ENCODE measurements at places on chromosomes 7 and 10.

DNA sequence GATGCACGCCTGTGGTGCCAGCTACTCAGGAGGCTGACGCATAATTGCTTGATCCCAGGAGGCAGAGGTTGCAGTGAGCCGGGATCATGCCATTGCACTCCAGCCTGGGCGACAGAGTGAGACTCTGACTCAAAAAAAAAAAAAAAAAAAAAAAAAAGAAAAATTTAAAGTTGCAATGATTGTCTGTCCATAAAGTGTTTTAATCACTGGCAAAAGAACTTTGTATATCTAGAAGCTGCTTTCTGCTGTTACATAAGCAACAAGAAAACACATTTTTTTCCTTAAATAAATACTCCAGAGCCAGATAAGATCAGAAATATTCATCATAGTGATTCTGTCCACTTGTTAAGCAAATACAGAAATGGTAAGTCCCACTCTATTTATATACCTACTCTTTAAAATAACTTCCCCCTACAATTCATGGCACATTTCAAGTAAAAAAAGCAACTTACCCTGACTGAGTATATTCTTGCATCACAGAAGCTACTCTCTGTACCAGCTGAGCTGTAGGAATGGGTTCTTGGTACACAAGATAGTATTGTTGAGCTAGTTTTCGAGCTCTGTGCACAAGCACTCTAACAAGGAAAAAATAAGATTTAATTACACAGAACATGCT is 7.6 kb downstream of the PSMA2 start:
- no peak for DNase-seq

DNA sequence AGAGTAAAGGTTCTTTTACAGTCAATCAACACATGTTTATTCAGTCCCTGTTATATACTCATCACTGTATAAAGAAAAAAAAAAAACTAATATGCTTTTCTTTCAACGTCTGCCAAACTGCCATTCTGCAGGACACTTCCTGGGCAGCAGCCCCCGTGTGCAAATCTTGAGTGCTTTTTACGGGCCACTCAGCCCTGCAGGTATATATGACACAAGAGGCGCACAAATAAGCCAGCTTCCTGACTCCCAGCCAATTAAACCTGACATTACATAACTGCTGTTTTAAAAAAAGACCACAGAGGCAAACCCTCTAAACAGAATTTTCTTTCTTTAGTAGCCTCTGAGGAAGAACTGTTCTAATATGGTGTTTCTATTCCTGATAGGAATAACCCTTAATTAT is 263.0 kb upstream of the NEBL start:
- DNase-seq, result no peak

GRCh38 chr7:69981646-69982045 is 383.4 kb downstream of the AUTS2 start:
- DNase-seq, result no peak

GRCh38 chr10:43128958-43129706 is 9.1 kb upstream of the CSGALNACT2 start:
- peak; percentile 32 for DNase-seq

DNA sequence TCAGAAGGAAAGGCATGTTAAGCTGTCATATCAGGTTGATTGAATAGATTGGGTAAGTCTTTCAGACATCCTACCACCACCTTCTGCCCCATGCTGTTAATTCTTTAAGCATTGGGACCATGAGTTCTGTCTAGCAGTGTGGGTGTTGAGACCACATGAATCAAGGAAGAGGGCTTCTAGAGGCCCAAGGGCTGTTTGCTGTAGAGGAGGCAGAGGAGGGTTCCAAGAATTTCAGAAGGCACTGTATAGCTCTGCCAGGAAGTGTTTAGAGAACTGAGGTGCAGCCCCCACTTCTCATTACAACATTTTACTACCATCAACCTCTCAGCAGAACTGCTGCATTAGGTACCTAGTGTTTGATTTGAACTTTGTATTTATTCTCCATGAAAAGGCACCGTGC is 720.2 kb downstream of the AUTS2 start:
- DNase-seq, result no peak

DNA sequence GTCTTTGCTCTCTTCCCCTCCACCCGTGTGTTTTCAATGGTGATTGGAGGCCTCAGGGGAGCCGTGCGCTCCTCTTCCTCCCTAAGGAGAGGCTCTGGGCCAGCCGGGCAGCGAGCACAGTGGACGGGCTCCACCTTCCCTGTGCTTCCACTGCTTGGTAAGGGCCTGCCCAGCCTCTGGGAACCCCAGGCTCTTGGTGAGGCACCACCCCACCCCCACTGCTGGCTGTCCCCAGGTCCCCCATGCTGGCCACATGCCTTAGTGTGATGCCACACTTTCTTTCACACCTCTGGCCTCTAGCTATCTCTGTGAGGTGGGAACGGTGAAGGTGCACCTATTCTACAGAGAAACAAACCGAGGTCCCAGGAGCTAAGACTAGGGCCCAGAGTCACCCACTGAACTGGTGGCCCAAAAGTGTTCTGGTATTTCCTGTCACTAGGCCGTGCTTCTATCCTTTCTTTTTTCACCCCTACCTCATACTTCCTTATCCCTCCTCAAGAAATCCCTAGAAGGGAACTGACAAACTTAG is 53.3 kb downstream of the UNC5B start:
- no peak for DNase-seq

- no peak for DNase-seq
Measured at GRCh38 chr7:121187222-121187621, 141.6 kb upstream of the WNT16 start.

DNA sequence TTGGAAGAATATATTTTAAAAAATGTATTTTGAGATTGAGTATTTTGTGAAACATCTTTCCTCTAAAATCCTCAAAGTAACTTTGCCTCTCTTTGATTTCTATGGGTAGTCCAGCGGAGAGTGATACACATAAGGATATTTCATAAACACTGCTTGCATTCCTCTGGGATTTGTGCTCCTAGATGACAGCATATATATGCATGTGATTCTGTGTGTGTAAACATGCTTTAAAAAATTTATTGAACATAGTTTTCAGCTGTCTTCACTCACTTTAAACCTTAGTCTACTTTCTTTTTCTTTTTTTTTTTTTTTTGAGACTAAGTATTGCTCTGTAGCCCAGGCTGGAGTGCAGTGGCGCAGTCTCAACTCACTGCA is 84.6 kb downstream of the KAT6B start:
- no peak for DNase-seq

GRCh38 chr7:44912775-44913347 is 27.5 kb upstream of the PURB start:
- DNase-seq, result peak; percentile 58

DNA sequence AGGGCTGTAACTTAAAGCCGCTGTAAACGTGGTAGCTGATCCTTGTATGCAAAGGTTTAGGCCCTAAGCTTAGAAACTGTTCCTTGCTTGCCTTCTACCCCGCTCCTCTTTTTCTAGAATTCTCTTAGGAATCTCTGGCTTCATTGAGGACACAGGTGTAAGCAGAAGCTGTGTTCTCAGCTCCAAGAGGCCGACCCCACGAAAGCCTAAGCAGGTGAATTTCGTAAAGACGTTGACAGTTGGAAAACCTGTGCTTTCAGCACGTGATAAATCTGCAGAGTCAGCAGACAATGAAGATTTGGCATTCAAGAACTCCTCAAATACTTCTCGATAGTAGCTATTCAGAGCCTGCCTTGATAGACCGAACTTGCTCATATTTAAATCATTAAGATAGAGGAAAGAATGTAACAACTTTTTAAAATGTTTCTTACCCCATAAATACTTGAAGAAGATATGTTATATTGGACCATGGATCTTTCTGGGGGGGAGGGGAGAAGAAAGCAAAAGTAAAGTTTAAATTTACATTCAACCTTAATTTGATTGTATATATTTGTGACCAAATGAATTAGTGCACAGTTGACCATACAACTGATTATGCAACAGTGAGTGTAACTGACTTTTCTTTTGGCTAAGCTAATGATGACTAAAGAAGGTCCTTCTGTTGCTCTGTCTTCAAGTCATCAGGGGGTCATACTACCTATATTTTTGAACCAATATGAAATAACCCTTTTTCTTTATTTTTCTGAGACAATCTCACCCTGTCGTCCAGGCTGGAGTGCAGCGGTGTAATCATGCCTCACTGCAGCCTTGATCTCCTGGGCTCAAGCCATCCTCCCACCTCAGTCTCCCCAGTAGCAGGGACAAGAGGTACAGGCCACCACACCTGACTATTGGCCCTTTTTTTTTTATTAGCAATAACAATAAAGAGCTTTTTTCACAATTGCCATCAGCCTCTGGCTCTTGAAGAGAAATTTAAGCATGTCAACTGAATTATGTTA is 1.2 kb upstream of the GDI2 start:
- no peak for DNase-seq

DNA sequence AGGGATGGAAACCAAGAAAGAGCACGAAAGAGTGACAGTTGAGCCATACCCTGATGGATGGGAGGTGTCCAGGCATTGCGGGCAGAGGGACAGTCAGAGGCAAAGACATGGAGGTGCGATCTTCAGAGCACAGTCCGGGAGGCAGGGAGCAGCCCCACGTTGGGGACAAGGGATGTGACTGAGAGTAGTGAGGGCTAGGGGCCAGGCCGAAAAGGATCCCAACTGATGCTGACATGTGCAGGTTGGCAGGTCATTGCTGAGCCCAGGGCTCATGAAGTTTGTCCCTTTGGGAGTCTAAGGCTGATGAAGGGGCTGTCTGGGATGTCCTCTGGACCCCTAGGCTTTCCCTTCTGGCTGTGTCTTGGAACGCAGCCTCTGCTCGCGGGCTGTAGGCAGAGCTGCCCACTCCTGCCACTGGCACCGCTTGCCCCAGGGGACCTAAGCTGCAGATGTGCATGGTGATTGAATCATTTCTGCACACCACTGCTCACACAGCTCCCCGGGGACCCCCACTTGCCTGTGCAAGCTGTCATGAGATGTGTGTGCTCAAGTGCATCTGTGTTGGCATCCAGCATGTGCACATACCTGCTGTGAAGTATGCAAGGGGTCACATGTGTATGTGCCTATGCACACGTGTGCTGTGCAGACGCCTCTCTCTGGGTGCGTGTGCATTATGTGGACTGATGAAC is 125.1 kb downstream of the ZMIZ1 start:
- DNase-seq, result no peak

DNA sequence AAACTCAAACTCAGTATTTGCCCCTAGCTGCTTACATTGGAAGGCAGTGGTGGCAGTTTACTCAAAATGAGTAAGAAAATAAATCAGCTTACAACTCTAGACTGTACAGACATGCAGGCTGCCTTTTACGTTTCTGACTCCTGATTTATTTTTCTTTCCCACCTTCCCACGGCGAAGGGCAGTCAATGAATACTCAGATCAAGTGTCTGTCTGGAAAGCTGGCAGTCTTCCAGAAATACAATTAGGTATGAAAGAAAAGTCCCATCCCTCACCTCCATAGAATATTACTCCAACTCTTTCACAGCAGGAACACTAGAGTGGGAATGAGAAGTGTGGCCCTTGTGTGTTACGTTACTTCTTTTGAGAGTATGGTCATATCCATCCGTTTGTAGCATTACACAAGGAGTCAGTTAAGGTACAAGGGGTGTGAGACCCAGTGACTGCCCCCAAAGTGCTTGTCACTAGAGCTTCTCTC is 1.3 kb upstream of the PAPSS2 start:
- no peak for DNase-seq

- no peak for DNase-seq
Measured at GRCh38 chr10:79267499-79267898, 79.8 kb upstream of the PPIF start.

- no peak for DNase-seq
Measured at GRCh38 chr10:117161386-117162033, 23.4 kb upstream of the VAX1 start.
